ENCODE measurements at places on chromosomes 6 and 20.

GRCh38 chr6:4939241-4939640, 64.6 kb downstream of the RPP40 start:
- no peak for DNase-seq

- no peak for DNase-seq
Observed at GRCh38 chr6:127880429-127880828, 20.4 kb downstream of the THEMIS start.

DNA sequence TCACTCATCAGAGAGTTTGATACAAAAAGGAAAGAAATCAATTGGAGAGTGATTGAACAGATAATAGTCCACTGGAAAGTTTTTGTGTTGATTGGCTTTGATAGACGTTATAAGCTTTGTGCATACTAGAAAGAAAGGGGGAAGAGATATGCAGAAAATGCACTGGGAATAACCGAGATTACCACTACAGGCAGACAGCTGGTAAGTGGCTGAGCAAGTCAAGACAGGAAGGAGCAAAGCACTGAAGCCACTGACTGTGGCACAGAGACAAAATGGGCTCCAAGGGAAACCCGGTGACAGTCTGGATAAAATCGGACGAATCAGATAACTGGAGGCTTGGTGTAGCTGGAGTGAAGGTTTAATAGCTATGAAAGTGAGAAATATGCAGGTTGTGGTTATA, 209.0 kb downstream of the SIM1 start:
- no peak for DNase-seq

- DNase-seq, result no peak
Observed at GRCh38 chr6:160226118-160226591, 32.5 kb downstream of the SLC22A2 start.

- DNase-seq, result no peak
Observed at GRCh38 chr20:23745247-23745646, 5.5 kb downstream of the CST1 start.

DNA sequence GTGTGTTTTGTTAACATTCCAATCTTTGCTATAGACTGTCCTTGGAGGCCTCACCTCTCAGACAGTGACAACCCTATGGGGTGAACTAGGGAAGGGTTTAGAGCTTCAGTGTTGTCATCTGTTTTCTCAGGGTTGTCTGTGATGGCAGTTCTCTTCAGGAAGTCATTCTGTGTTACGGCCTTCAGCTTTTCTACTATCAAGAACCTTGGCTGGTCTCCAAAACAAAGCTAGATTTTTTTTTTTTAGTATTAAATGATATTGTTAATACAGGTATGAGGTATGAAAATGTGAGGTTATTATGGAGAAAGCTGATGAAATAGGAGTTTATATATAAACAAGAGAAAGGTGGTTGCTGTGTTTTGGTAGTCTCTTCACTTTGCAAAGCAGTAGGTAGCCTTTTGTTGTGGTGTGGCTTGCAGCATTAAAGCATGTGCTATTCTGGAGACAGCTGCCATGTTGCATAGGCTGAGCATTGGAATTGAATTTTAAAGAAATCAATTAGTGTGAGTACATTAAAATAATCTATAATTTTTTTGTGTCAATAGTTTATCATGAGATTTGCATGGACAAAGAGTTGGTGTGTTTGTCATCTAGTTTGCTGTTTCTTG, 162.6 kb downstream of the CARMIL1 start:
- no peak for DNase-seq

DNA sequence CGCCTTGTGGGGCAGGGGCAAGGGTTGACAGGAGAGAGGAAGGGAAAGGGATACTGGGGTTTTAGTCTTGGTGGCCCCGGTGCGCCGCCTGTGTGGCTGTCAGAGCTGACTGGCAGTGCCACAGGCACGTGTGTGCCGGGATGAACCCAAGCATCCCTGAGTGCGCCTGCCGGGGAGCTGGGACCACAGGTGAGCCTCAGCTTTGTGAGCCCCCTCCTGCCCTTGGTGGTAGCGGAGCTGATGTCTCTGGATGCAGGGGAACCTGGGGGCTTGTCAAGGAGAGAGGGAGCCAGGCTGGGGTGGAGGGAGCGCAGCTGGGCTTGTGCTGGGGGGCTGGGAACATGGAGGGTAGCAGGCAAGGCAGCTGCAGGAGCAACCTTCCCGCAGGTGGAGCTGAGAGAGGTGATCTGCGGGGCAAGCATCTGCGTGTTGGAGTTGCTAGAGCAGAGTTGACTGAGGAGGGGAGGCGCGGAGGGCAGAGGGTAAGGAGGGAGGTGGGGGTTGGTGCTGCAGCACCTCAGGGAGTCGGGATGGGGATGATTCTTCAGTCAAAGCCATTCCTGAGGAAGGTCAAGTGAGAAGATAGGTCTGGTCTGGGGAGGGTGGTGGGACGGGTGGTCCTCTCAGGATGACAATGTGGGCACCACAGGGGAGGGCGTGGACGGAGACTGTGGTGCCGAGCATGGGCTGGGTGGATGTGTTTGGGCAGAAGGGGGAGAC, 28.1 kb downstream of the PYGB start:
- DNase-seq, result no peak

DNA sequence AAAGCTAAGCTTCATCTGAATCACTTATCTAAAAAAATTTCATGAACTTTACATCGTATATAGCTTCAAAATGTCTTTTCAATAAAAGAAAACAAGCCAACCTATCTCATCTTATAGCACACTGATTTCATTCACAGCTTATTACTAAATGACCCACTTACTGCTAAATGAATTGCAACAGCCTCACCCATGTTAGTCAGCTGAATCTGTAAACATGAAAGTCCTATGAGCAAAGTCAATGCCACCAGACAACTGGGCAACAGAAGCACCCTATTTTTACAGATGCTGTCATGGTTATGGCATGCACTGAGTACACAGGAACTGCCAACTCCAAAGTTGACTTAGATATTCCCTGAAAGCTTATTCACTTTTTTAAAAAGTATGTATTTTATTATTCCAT, 41.2 kb upstream of the DST start:
- DNase-seq, result no peak

- DNase-seq, result peak; percentile 34
Observed at GRCh38 chr20:37397076-37397953, 51.4 kb downstream of the SRC start.

DNA sequence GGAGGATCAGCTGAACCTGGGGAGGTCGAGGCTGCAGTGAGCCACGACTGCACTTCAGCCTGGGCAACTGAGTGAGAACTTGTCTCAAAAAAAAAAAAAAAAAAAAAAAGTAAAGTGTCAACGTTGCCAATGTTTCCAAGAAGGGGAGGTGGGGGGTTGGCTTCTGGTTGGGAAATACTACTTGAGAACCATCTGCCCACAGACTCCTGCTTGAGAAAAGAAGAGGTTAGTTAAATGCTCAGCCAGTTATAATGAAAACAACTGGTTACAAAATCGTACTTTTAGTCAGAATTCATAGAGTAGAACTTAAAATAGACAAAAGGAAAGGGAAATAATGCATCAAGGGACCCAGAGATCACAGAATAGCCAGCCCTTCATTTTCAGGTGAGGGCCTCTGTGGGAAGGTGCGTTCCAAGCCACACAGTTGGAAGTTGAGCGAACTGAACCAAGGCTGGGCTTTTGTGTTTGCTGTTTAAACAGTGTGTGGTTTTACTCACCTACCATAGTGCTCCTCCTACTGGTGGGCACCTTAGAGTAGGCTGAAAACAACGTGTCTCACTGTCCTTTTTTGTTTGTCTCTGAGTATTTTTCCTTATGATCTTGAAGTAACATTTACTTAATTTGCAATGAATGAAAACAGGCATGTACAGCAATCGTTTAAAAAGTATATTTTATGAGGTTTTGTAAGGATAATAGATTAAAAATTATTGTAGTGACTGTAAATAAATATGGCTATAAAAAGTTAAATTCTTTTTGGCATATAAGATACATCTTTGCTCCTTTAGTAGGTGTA, 200.7 kb downstream of the BCAS1 start:
- peak; percentile 49 for DNase-seq

GRCh38 chr6:168618546-168619315, 177.7 kb downstream of the SMOC2 start:
- no peak for DNase-seq

GRCh38 chr6:170095273-170095981, 195.5 kb downstream of the DLL1 start:
- DNase-seq, result no peak

GRCh38 chr6:25147223-25147622, 132.0 kb upstream of the CARMIL1 start:
- no peak for DNase-seq

DNA sequence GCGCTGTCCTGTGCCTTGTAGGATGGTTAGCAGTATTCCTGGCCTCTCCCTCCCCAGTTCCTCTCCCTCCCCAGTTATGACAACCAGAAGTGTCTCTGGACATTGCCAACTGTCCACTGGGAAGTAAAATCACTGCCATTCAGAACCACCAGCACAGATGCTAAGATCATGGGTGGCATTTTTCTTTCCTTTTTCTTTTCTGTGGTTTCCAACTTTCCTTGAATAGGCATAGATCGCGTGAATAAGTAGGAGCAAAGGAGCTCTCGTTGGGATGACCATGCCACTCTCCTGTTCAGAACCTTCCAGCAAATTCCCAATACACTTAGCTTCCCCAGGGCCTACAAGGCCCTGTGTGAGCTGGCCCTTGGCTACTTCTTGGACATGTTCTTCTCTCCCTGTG, 59.0 kb downstream of the EYA2 start:
- DNase-seq, result no peak

- DNase-seq, result no peak
Observed at GRCh38 chr6:2184700-2185455, 60.5 kb downstream of the GMDS start.

DNA sequence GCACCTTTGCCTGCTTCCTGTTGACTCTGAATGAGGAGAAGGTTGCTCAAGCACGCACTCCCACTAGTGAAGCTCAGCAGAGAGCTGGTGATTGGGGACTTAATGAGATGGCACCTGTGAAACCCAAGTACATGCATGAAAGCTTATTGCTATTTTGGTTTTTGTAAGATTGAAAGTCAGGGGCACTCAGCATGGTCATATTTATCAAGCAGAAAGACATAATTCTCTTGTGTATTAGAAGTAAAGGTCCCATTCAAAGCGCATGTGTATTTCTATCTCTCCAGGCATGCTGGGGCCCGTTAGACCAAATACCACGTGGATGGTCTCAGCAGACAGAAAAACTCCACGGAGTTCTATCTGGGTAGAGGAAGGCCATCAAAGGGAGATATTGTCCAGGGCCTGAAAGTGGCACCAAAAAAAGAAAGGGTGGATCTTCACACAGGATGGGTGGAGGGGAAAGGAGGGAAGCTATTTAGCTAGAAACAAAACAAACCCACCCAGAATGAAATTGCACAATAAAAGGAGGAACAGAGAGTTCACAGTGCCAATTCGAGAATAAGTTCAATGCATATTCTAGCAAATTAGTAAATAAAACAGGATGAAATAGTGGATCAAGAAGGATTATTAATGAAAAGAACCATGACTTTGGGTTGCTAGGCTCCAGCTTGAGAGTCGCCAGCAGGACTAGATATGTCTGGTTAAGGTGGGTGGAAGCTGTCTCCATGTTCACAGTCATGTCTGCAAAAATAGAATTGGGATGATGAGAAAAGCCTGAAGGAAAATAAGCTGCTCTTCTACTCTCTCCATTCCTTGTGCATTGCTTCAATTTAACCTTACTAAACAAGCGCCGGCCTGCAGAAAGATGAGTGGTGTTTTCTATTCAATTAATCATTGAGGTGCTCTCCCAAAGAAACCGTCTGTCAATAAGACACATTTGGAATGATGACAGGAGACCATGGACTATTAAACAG, 224.9 kb upstream of the DTNBP1 start:
- no peak for DNase-seq

DNA sequence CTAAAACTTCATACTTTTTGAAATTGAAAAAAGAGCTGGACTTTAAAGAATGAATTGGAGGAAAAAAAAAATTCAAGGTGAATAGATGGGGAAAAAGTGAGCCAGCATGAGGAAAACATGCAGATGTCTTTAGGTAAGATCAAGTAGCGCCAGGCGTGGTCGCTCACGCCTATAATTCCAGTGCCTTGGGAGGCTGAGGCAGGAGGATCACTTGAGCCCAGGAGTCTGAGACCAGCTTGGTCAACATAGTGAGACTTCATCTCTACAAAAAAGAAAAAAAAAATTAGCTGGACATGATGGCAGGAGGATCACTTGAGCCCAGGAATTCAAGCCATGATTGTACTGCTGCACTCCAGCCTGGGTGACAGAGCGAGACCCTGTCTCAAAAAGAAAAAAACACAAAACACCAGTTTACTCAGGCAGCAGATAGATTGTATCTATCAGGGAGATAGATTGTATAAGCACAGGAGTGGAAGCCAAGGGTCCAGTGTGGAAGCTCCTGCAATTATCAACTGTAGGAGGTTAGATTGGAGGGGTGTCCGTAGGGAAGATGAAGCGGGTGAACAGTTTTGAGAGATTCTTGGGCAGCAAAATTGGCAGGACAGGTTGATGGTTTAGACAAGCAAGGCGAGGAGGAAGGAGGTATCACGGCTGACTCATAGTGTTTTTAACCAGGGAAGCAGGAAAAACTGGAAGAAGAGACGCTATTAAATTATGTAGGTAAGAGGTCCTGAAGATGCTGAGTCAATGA, 97.6 kb upstream of the ZNF217 start:
- DNase-seq, result no peak

DNA sequence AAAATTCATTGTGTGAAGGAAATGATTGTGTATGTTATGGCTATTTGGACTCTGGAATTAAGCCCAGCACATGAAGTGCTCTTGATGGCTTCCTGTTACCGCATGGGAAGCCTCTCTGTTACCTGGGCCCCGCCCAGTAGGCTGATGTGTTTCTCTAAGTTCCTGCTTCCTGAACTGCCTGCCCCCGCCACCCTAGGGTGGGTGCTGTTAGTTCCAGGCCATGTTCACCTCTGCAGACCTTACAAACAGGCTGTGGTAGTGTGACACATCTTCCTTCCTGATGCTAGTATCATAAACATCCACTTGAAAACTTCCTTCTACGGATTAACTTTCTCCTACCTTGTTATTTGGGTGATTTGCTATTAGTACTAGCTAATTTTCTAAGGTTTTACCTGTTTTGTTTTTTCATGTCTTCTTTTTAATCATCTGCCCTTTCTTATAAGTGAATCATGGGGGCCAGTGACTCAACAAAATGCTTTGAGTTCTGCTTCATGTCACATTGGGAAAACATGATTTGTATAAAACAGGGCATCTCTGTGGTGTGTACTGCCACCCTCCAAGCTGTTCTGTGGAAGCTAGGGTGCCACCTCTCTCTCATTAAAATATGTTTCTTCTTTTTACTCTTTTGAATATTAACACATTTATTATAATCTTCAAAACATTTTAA, 40.6 kb downstream of the SH3BGRL2 start:
- DNase-seq, result peak; percentile 10

GRCh38 chr6:43171707-43172103, 636 bp downstream of the SRF start:
- no peak for DNase-seq
